ENCODE measurements at places on chromosomes 7 and 10.

- no peak for DNase-seq
Measured at GRCh38 chr7:47282790-47283496, 299.0 kb downstream of the TNS3 start.

DNA sequence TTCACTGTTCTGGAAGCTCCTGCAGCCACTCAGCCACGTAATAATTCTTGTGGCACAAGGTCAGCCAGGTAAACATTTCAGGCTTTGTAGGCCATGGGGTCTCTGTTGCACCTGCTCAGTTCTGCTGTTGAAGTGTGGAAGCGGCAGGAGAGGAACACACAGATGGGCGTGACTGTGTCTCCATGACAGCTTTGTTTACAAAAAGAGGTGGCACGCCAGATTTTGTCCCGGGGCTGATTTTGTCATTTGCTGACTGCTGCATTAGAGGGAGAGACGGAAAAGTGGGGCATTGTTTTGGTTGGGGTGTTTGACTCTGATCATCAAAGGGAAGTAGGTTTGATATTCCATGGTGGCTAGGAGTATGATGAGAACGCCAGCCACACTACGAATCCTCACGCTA, 103.1 kb downstream of the PRKAG2 start:
- no peak for DNase-seq

- no peak for DNase-seq
Measured at GRCh38 chr10:15601819-15602218, 117.9 kb downstream of the ITGA8 start.

- no peak for DNase-seq
Measured at GRCh38 chr10:111756217-111757061, 427.1 kb downstream of the GPAM start.

DNA sequence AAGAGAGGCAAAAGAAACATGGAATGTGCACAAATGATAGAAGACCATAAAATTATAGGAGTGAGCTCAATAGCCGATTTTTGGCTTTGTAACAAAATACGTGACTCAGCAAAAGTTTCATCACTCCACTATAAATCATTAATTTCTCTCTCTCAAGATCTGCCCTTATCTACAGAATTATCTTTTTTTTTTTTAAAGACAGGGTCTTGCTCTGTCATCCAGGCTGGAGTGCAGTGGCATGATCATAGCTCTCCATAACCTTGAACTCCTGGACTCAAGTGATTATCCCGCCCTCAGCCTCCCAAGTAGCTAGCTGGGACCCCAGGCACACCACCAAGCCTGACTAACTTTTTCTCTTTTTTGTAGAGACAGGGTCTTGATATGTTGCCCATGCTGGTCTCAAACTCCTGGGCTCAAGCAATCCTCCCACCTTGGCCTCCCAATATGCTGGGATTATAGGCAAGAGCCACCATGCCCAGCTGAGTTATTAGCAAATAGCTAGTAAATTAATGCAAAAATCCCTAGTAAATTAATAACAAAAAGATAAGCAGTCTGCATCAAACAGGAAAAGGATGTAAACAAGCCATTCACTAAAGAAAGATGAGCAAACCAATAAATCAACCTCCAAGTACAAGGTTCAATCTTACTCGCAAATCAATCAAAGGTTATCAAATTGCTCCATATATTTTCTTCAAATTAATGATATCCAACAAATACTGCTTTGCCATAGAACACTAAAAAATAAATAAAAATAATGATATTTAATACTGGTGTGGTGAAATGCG, 450.7 kb downstream of the PARD3 start:
- DNase-seq = no peak

DNA sequence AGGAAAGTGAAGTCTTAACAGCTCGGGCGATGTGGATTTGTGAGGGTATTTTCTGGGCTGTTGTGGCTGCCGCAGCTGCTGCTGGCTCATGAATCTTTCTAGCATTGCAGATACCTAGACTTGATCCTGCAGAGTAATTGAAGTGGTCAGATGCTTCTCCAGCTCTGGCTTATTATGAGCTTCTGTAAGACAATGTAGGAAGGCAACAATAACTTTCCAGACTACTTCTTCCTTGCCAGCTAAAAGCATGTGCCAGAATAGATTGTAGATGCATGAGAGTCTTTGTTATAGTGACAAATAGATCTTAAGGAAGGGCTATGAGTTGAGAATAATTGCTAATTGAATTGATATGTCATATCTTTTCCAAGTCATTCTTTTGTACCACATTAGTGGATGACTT, 461.4 kb upstream of the POT1 start:
- DNase-seq = no peak

- no peak for DNase-seq
Measured at GRCh38 chr7:22563032-22563501, 63.1 kb upstream of the STEAP1B start.

- no peak for DNase-seq
Measured at GRCh38 chr7:28174901-28175661, 5.5 kb downstream of the JAZF1 start.

GRCh38 chr10:15510963-15511362, 139.9 kb upstream of the FAM171A1 start:
- DNase-seq = no peak
